ENCODE measurements at places on chromosomes 16 and 17.
A peak's percentile ranks its signal among the peaks of the same experiment; 100 is the strongest.

- no peak for DNase-seq
Measured at GRCh38 chr17:78258323-78259191, 27.1 kb downstream of the TMEM235 start.

DNA sequence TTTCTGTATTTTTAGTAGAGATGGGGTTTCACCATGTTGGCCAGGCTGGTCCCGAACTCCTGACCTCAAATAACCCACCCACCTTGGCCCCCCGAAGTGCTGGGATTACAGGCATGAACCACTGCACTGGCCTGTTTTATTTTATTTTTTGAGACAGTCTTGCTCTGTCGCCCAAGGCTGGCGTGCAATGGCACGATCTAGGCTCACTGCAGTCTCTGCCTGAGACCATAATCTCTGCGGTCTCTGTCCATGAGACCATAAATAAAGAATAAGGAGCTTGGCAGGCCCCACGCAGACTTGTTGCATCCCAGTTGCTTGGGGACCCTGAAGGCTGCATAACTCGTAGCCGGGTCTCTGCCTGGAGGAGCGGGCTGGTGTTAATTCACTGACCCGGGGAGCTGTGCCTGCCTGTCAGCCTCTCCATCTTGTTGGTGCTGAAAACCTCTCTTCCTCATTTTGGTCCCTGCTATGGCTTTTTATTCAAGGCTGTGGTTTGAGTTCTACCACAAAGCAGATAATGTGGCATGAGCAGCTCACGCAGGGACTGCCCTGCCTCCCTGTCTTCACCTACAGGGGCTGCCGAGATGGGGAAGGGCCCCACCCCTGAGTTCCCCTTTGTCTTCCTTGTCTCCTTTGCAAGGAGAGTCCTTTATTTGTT is 82.1 kb downstream of the MSI2 start:
- no peak for DNase-seq

DNA sequence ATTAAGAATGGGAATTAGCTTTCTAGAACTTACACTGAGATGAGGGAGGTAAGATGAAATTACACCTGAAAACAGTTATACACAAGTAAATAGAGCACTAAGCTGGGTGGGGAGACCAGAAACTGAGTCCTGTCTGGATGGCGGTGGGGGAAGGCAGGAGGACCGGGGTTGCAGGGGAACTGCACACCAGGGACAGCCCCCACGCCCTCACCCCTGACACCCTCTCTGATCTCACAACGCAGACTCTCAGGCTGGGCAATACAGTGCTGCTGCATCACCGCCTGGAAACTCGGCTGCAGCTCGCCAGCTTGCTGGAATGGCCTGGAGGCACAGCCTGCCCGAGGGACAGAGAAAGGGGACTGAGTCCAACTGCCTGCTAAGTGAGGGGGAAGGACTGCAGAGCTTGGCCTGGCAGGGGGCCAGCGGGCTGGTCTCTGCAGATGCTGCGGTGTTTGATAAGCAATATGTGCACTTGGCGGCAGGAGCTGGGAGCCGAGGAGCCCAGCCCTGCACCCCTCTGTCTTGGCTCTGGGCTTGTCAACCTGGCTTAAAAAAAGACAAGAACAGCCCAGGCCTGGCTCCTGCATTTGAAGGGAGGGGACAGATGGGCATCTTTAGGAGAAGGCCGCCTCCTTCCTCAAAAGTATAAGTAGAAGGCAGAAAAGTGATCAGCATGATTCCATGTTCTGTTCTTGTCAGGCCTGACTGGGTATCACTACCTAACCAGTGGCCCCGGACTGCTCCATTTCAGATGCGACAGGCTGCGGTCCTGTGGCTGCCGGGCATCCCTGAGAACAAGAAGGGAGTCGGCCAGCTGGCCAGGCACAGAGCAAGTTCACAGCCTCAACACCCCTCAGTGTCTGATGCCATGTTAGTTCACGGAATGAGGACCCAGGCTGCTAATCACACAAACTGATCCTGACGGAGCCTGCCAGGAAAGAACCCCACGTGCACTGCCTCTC is 30.2 kb downstream of the SPHK1 start:
- no peak for DNase-seq

GRCh38 chr17:55086635-55087058 is 118.1 kb downstream of the STXBP4 start:
- DNase-seq = peak; percentile 75

GRCh38 chr17:67168496-67168895 is 76.5 kb downstream of the HELZ start:
- no peak for DNase-seq

DNA sequence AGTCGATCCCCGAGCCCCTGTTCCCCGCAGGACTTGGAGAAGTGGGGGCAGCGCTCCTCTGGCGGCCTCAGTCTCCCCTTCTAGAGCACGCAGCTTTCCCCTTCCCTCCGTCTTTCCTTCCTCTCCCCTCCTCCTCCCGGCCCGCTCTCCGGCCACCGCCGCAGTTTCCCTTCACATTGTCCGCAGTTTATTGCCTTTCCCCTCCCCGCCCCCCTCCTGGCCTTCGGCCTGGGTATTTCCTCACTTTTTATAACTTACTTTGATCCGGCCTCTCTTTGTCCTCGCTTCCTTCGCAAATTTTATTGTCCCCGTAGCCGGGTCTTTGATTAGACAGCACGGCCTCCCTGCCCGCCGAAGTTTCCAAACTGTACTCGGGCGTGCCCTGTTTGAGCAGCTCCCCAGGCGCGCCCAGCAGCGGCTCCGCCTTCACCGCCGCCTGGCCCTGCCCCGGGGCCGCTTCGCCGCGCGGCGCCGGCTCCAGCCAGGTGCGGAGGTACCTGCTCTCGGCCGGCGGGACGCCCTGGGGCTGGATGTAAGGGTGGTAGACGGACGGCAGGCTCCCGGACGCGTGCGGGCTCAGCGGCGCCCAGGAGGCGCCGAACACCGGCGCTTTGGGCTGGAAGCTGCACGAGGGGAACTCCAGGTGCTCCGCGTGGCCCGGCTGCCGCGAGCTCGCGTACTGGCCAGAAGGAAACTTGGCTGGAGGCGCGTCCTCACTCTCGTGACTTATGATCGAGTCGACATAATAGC is 488 bp downstream of the HOXB9 start:
- DNase-seq = peak; percentile 56

DNA sequence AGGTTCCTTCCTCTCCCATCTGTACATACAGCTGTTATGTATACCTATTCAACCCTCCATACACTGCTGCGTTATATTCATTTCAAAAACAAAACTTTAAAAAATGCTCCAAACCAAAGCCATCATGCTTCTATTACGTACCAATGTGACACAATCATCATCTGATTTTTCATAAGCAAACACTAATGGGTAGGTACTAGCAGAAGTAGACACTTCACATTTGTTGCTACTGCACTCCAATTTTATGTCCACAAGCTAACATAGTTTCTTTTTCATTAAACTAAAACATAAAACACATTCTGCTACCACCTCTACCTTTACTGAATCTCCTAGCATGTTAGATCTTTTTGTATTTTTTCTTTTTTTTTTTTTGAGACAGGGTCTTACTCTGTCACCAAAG is 57.5 kb downstream of the PARN start:
- DNase-seq = no peak

DNA sequence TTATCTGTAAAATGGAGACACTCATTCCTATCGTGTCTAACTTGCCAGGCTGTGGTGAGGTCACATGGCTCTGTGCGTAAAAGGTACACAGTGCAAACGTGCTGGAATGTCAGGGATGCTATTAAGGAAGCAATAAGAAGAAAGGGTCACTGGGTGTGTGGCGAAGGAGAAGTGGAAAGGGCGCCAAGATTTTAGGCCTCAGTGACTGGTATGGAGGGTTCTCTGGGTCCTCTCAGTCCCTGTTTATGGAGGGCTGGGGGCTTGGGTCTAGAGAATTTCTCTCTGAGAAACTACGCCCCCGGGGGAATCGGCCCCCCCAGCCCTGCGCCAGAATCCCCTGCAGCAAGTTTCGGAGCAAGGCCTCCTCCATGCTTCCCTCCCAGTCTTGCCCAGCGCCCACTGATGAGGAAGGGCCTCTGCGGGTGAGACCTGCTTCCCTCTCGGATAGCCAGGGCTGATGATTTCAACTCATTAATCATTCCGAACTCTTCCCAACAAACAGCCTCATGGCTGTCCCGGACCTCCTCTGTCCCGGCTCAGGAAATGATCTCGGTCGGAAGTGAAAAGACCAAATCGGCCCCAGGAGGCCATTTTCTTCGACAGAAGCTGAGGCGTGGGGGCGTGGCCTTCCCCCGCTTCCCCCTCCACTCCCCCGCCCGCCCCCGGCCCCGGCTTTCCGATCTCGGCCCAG is 1.2 kb upstream of the HEXIM1 start:
- DNase-seq = peak; percentile 58

DNA sequence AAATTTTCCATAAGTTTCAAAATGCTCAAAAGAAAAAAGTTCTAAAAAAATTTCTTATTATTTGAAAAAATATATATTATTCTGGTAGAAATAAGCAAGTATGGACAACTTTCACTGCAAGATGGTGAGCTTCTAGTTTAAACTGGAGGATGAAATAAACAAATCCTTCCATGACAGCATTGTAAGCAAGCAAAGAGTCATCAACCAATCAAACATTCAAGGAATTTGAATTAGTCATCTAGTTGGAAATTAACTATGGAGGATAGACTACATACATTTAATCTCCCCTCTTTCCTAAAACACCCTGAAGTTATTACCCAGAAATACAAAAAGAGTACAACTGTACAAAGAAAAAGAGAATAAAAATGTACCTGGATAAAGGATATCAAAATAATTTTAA is 51.0 kb upstream of the IRX5 start:
- DNase-seq = peak; percentile 41

GRCh38 chr16:75048054-75048453 is 49.2 kb downstream of the ZNRF1 start:
- DNase-seq = no peak

DNA sequence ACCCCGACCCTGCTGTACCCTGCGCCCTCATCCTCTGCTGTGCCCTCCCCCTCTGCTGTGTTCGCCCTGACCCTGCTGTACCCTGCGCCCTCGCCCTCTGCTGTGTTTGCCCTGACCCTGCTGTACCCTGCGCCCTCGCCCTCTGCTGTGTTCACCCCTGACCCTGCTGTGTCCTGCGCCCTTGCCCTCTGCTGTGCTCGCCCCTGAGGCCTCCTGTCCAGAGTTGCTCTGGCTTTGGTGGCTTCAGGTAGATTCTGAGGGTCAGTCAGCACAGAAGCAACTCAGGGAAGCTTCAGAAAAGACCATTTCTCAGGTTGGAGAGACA is 11.5 kb downstream of the ZNF276 start:
- no peak for DNase-seq

DNA sequence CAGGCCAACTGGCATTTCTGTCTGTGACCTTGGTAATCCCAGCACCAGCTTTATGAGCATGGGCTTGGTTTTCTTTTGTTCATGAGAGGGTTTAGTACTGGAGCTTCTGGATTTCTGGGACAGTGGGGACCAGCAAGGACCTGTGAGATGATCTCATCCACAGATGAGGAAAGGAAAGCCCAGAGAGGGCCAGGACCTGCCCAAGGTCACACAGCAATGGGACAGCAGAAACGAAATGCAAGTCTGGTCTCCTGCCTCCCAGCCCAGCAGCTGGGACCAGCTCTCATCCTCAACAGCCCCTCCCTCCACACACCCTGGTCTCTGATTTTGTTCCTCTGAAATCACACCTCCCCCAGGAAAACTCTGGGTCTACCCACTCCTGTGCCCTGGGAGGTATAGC is 7.2 kb downstream of the SPPL2C start:
- no peak for DNase-seq

DNA sequence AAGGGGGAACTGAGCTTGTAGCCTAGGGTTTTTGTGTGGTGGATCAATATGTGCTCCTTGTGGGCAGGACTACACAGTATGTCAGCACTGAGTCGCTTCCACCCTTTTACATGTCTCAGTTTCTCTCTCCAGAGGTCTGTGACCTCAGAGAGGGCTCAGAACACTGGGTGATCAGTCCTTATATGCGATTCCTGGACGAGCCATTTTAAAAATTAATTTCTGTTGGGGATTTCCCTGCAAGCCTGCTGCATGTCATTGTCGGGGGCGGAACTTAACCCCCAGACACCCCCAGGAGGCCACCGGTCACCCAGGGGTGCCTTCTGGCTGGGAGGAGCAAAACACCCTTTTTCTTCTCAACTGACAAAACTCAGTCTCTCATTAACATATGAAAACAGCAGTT is 14.1 kb downstream of the DHRS7B start:
- no peak for DNase-seq

GRCh38 chr16:50316848-50317630 is 50.7 kb downstream of the ADCY7 start:
- no peak for DNase-seq

GRCh38 chr16:88744577-88745521 is 38.5 kb downstream of the CTU2 start:
- no peak for DNase-seq

DNA sequence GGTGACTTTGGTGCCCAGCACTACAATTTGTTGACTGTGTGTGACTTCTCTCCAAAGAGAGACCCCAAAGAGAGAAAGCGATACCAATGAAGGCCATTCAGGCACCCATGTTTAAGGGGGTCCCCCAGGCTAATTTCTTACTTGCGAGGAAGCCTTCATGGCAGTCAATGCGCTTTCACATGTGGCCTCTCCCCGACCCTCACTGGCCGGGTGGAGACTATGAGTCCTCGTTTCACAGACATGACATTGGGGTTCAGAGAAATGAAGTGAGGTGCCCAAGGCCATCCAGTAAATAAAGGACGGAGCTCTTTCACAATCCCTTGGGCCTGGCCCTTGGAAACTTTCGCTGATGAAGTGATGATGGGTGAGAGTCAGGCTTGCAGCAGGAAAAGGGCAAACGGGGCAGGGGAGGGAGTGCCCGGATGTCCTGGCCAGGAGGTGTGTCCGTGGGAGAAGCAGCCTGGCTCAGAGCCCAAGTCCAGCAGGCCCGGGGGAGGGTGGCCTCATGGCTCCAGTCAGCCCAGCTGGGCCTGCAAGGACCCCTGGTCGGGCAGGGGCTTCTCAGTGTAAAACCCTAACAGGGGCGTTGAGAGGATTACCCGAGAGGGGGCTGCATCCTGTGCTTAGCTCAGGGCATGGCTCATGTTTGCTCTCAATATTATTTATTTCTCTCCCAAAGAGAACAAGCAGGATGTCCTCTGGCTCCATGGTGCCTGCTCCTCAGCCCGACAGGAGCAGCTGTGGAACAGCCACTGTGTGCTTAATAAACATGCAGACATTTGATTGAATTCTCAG is 14.7 kb downstream of the TBX2 start:
- no peak for DNase-seq

DNA sequence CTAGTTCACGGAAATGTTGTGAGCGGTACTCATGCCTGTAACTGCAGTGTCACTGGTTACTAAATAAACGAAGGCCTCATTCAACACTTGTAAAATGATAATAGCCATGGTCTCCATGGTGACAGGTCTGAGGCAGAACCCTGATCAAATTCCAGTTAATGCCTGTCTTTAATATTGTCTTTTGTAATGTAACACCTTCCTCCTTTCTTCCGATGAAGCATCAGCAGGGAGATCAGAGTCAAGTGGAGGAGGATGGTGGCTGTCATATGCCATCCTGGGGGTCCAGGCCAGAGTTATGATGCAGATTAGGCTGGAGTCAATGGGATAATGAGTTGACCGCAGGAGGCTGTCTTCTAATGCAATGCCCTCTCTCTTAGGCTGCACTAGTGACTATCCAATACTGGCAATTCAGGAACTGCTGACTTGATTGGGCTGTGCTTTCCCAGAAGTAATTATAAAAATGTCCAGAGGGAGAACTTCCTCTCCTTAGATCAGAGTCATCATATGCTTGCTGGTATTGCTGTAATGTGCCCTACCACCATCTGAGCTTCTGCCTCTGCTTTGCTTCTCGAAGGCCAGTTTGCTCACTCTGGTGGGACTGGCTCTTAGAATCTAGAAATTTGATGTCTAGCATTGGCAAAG is 419.1 kb downstream of the CA10 start:
- no peak for DNase-seq
